ENCODE measurements at places on chromosomes 1 and 21.

GRCh38 chr1:51651552-51651942 is 34.7 kb downstream of the OSBPL9 start:
- no peak for DNase-seq

- DNase-seq: no peak
These were observed at the start of gene IFNGR2 for GRCh38 chr21:33403128-33403785. TSS of gene IFNGR2 (plus strand) at chr21:33403413. CDS start at chr21:33403544, 131 bp downstream.

GRCh38 chr1:80248886-80249285 is 1242.4 kb upstream of the ADGRL4 start:
- DNase-seq: no peak

- no peak for DNase-seq
These were observed 90.8 kb downstream of the NFIA start for GRCh38 chr1:61173118-61173517.

DNA sequence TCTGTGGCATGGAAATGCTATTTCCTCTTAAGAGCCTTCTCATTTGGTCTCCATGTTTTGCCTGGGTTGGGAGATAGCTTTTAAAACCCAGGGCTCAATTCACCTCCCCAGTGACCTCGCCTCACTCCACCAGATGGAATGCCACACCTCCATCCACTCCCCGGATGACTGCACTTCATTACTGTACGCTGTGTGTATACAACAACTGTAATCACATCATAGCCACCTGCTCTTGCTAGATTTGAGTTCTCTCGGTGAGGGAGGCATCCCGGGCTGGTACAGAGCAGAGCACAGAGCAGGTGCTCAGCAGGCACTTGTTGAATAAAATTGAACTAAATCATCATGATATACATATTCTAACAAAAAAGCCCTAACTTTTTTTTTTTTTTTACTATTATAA is 26.0 kb downstream of the SDE2 start:
- no peak for DNase-seq

All from muscle of back (tissue), 13 donors.